ENCODE measurements at places on chromosomes 13 and 19.

GRCh38 chr19:17817668-17818363, 3.5 kb downstream of the INSL3 start:
- no peak for DNase-seq

GRCh38 chr19:49741210-49741844, 21.8 kb downstream of the TSKS start:
- DNase-seq: no peak

- no peak for DNase-seq
These were observed 1353.9 kb downstream of the UQCRFS1 start for GRCh38 chr19:27858981-27859581.

- DNase-seq: peak; percentile 79
These were observed 1.5 kb upstream of the ELOF1 start for GRCh38 chr19:11560404-11561051.

DNA sequence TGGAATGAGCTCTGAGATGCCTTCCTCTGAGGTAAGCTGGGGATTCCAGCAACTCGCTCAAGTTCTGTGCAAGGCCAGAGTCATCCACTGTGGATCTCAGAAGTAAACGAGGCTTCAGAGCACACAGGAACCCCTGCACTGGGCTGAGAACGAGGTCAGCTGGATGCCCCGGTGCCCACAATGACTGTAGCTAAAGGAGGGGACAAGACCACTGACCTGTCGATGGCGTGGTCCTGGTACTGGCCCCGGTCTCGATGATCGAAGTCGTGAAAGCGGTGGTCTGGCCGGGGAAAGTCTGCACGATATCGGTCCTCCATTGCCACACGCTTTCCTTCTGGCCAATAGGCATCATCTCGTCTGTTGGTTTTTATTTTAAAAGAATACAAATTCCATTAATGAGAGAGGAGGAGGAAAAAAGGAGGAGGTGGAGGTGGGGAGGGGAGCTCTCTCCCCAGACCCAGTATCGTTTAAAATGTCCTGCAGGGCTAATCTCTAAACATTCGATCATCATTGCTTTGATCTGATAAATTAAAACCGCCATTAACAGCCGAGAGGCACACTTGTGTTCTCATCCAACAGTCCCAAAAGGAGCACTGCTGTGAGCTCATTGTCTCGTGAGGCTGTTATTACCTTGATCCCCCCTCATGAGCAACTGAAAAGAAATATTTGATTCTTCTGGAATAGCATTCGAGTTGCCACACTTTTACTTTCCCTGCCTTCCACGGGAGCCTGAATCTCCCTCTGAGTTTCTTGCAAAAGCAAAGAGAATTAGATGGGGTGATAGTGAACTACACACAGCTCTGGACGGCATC, 25.0 kb upstream of the TINCR start:
- DNase-seq: no peak

DNA sequence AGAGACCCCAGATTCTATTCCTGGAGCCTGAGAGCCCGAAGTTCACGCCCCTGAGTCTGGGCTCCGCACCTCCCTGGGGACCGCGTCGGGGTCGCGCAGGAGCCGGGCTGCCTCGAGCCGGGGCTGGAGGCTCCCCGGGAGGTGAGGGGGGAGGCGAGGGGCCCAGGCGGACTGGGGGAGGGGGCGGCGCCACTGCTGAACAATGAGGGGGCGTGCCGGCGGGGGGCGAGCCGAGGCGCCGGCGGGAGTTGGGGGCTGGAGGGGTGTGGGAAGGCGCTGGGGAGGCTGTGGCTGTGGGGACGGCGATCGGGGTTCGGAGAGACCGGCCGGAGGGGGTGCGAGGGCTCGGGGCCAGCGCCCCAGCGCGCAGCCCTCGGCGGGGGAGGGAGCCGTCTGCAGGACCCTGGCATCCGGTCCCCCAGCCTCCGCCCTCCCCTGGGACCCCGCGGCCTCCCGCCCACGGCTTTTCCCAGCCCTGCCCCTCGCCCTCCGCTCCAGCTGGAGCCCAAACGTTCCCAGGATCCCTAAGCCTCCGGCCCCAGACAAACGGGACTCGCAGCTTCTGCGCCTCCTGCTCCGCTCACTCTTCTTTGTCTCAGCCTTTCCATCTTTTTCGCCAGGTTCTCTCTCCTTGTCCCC, 922 bp downstream of the PLEKHG2 start:
- peak; percentile 53 for DNase-seq

DNA sequence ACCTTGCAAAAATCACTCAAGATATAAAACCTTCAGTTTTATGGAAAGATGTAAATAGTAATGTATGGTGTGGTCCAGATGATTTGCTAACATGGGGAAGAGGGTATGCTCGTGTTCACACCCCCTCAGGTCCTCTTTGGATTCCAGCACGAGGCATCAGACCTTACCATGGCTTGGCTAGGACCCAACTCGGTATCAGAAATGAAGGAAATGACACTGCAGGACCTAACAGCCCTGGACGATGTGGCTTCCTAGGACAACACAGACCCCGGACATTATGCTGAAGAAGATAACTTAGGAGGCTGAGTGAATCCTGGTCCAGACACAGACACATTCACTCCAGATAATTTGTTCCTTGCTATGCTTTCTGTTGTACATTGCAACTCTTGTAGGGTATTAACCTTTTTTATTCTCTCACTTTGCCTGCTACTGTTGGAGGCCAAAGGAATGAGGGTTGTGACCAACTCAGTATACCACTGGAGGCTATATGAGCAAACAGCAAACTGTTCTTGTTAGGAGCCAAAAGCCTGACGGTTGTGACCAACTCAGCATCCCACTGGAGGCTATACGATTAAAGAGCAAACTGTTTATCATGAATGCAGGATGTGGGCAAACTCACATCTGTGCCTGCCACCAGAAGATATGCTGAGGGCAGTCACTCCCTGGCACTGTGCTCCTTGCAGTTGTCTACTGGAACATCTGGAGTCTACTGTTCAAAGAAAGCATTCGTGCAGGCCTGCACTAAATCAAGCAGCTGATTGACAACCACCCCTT, 121.7 kb downstream of the ZNF429 start:
- DNase-seq: no peak

- DNase-seq: peak; percentile 36
These were observed 28.5 kb downstream of the ZNF266 start for GRCh38 chr19:9406798-9407352.

GRCh38 chr19:16328824-16329482, 4.3 kb downstream of the KLF2 start:
- peak; percentile 90 for DNase-seq

- no peak for DNase-seq
These were observed 245.6 kb downstream of the DACH1 start for GRCh38 chr13:71621174-71622124.

GRCh38 chr13:85618521-85618920, 180.7 kb downstream of the SLITRK6 start:
- DNase-seq: no peak

GRCh38 chr19:31347354-31347753, 1.9 kb downstream of the TSHZ3 start:
- DNase-seq: no peak

- DNase-seq: no peak
These were observed 308.5 kb upstream of the TMTC4 start for GRCh38 chr13:100983111-100983510.

- DNase-seq: no peak
These were observed 100.4 kb downstream of the DCLK1 start for GRCh38 chr13:36030670-36031331.

DNA sequence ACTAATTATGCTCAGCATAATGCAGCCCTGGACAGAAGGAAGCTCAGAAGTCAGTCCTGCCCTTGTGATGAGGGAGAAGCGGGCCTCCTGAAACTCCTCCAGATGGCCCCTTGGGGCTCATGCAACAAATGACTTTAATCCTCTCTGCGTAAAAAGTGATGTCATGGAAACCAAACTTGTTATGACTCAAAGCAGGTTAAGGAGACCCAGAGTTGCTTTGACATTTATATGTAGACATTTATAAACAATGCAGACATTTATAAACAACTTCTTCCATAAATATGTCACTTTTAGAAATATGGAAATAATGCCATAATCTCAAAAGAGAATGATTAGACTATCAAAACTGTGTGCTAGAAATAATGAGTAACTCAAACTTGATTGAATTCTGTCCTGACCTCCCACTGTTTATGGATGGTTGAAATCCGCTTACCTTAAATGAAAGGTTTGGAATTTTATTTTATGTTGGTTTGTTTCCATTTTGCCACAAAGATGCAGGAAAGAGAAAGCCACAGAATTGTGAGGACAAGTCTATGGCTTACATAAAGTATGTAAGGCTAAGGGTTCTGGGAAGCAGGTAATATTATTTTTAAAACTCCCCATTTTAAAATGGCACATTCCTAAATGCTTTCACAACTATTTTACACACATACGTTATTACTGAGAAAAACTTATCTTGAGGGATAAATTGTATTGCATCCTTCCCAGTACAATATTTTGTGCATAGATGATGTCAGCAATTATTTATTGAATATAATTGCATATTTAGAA, 73.7 kb downstream of the CYSLTR2 start:
- no peak for DNase-seq

GRCh38 chr19:589693-590395, at the start of gene HCN2:
Gene HCN2 (plus strand): TSS chr19:589881. CDS start chr19:589946, 65 bp downstream.
- no peak for DNase-seq

- no peak for DNase-seq
These were observed 312.8 kb upstream of the GPC6 start for GRCh38 chr13:92913840-92914239.

GRCh38 chr13:30355384-30355699, 48.0 kb upstream of the KATNAL1 start:
- peak; percentile 60 for DNase-seq

DNA sequence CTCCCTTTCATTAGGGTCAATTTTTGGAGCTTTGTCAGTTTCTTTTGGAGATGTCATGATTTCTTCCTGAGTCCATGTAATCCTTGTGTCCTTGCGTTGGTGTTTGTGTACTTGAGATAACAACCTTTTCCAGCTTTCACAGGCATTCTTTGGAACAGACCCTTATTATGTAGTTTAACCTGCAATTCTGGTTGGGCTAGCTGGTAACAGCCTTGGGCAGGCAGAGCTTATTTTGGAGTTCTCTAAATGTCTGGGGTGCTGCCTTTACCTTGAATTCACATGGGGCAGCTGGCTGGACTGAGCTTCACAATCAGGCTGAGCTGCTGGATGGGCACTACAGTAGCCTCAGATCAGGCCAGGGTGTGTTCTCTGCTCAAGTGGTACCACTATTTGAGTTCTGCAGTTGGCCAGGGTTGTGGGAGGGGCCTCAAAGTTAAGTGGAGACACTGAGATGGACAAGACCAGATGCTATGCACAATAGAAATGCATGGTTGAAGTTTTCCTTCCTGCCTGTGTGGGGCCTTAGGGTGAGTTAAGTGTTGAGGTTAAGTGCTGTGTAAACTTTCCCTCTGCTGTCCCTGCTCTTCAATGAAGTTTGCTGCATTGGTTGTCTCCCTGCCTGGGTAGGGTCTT, 277.3 kb downstream of the ATP8A2 start:
- DNase-seq: no peak

- no peak for DNase-seq
These were observed 32.7 kb downstream of the FAM187B start for GRCh38 chr19:35195830-35196229.
